ENCODE measurements at places on chromosomes 4 and X.

- DNase-seq = no peak
Observed at GRCh38 chr4:79723507-79723906, 315.5 kb upstream of the GK2 start.

GRCh38 chr4:142500966-142501365 is 345.1 kb downstream of the INPP4B start:
- DNase-seq = no peak

DNA sequence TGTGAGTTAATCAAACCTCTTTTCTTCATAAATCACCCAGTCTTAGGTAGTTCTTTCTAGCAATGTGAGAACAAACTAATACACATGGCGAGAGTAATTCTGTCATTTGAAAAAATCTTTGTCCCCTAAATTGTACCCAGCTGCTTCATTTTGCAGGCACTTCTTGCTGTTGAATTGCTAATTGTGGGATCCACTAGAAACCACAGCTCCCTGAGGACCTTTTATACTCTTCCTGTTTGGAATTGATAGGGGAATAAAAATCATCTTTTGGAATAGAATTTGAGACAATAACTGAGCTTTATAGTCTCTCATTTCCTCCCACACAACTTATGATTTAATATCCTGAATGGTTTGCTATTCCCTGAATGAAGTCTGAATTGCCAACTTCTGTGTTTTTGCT is 170.2 kb downstream of the PACRGL start:
- no peak for DNase-seq

GRCh38 chr4:140944199-140944515 is 188.0 kb upstream of the TBC1D9 start:
- DNase-seq = no peak

- no peak for DNase-seq
Observed at GRCh38 chr4:159252491-159252890, 149.6 kb downstream of the RAPGEF2 start.

DNA sequence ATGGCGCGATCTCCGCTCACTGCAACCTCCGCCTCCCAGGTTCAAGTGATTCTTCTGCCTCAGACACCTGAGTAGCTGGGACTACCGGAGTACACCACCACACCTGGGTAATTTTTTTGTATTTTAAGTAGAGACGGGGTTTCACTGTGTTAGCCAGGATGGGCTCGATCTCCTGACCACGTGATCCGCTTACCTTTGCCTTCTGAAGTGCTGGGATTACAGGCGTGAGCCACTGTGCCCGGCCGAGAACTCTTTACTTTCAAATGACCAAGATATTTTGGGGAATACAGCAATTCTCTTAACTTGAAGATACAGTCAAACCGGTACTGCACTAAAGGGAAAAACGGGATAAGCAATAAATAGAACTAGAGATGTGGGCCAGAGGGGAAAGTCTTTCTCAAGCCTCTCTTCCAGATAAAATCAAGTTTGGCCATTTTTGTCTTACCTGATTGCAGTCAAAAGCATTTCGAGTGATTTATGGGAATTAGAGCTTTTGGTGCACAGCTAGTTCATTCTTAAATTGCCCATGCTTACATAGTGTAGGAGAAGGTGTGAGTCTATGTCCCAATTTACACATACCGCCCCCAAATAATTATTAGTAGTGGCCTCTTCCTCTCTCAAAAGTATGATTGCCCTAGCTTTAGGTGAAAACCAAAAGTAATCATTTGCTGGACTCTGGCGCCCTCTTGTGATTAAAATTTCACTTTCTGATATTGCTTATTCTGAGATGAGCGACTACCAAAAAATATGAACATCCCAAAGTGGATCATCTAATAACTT is 53.2 kb upstream of the ABCG2 start:
- peak; percentile 87 for DNase-seq

DNA sequence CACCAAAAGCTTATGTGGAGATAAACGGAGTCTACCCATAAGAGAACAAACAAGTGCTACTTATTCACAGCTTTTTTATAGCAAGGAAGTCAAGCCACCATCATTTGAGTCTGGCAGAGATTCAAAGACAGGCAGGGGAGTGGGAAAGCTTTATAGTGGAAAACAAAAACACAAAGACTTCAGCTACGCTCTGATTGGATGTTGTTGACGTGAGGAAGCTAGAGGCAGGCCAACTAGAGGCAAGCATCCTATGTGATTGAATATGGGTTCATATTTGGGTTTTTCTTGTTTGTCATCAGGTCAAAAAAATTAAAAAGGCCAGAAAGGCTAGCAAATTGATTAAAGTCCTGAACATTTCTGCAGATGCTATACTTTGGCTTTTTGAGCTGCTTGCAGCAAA is 719 bp upstream of the TCEAL4 start:
- DNase-seq = peak; percentile 72

- peak; percentile 11 for DNase-seq
Observed at GRCh38 chrX:99663136-99663535, 746.9 kb downstream of the PCDH19 start.

DNA sequence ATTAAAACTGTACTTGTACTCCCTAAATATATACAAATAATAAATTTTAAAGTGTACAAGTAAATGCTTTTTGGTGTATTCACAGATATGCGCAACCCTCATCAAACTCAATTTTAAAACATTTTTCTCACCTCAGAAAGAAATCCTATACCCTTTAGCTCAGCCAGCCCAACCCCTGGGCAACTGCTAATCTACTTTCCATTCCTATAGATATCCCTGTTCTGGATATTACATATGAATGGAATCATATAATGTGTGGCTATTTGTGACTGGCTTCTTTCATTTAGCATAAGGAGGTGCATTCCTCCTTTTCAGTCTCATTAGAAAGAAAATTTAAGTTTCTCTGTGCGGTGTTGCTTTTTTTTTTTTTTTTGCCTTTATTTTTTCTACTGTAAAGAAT is 39.4 kb downstream of the INTU start:
- no peak for DNase-seq

- DNase-seq = no peak
Observed at GRCh38 chr4:35539404-35540055, 704.8 kb downstream of the ARAP2 start.

GRCh38 chrX:38462257-38462656 is 99.1 kb upstream of the TSPAN7 start:
- no peak for DNase-seq

- DNase-seq = peak; percentile 91
Observed at GRCh38 chr4:17301266-17301665, 210.6 kb downstream of the QDPR start.

GRCh38 chr4:152691761-152692160 is 12.0 kb upstream of the TMEM154 start:
- DNase-seq = no peak

- no peak for DNase-seq
Observed at GRCh38 chr4:986428-986878, 391 bp upstream of the IDUA start.

- DNase-seq = no peak
Observed at GRCh38 chr4:46730075-46730474, 179.0 kb downstream of the COX7B2 start.

GRCh38 chrX:936979-937769 is 275.3 kb downstream of the CRLF2 start:
- no peak for DNase-seq

- no peak for DNase-seq
Observed at GRCh38 chrX:24479924-24480323, 14.8 kb downstream of the PDK3 start.

- no peak for DNase-seq
Observed at GRCh38 chr4:98919996-98920395, 8.9 kb downstream of the EIF4E start.

DNA sequence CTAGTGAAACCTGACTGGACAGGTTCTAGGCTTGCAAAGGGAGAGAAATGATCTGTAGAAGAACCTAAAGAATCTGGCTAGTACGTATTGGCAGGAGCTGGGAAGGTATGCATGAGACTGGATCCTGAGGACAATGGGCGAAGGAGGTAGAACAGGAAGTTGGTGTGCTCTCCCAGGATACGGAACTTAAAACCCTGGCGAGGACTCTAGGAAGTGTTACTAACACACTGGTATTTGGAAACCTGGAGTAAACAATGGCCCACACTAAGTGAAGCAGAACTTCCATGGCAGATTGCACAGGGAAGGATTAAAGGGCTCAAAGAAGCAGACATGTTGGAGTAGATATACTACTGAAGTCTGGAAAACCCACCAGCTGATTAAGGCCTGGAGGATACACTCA is 9.1 kb downstream of the SYN1 start:
- no peak for DNase-seq

GRCh38 chr4:76091052-76091451 is 16.5 kb downstream of the ART3 start:
- no peak for DNase-seq

- DNase-seq = no peak
Observed at GRCh38 chrX:38409289-38409688, 56.9 kb downstream of the OTC start.

- DNase-seq = no peak
Observed at GRCh38 chr4:67697860-67698687, 2.9 kb downstream of the UBA6 start.

DNA sequence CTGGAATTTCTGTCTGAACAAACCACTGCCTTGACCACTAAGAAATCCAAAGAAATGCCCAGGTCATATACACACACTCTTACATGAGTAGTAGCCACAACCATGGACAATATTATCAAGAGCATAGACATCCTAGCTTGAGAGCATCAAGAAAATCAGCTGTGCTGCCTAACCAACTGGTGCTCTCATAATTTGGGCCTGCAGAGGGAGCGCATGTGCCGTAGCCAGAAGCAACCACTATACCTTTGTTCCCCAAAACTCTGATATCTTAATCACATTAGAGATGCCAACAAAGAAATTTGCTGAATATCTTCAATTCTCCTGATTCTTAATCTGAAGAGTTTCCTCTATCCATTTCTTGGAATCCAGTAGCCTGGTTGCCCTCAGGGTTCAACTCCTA is 163.6 kb downstream of the ZNF674 start:
- peak; percentile 0 for DNase-seq

DNA sequence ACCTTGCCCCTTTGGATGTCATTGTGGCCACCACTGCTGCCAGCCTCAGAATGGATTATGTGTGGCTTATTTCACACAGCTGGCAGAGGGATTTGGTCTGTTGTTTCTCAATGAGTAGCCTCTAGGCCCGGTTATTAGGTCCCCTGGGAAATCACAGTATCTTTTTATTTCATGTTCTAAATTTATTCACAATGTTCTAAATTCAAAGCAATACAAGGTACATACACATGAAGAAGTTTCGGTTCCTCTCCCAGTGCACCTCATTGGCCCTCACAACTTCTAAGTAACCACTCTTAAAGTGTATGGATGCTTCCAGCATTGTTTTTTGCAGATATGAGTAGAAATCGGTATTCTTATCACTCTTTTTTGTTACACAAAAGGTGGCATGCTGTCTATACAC is 262.7 kb downstream of the RCHY1 start:
- no peak for DNase-seq

DNA sequence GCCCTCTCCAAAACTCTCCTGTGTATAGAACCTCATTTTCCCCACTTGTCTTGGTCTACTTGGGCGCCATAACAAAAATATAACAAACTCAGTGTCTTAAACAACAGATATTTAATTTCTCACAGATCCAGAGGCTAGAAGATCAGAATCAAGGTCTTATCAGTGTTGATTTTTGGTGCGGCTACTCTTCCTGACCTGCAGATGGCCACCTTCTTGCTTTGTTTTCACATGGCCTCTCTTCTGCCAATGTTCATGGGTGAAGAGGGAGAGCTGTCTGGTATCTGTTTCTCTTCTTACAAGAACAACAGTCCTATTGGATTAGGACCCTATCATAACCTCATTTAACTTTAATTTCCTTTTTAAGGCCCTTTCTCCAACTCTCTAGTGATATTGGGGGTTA is 177.3 kb downstream of the PABPC4L start:
- DNase-seq = no peak

DNA sequence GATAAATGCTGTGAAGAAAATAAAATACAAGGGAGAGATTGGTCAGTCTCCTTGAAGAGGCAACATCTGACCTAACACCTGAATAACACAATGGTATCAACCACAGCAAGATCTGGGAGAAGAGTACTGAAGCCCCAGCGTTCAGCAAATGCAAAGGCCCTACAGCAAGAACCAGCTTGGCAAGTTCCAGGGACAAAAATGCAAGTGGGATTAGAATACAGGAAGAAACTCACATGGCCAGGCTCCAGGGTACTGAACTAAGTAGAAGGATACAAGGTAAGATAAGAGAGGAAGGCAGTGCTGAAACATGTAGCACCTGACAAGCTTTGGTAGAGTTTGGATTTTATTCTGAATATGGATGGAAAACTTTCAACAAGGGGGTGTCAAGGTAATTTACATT is 3.6 kb downstream of the SMIM14 start:
- DNase-seq = no peak

GRCh38 chr4:100146756-100147155 is 43.5 kb downstream of the DDIT4L start:
- peak; percentile 7 for DNase-seq

DNA sequence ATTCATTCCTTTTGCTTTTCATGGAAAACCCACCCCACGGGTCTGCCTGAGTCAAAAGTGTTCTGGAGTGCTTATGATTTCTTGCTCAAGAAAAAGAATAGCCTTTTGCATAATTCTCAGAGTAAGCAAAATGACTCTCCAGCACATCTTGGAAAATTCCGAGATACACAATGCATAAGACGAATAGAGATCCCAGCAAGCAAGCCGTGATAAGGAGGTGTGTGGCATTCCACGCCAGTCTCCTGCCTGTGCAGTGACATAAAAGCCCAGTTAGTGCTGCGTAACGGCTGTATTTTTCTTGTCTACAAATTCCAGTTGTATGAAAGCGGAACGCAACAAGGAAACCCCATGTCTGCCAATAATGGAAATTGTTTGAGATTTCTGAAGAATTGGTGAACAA is 237.9 kb upstream of the GATB start:
- DNase-seq = no peak

GRCh38 chr4:101818362-101818761 is 27.8 kb downstream of the BANK1 start:
- DNase-seq = no peak

DNA sequence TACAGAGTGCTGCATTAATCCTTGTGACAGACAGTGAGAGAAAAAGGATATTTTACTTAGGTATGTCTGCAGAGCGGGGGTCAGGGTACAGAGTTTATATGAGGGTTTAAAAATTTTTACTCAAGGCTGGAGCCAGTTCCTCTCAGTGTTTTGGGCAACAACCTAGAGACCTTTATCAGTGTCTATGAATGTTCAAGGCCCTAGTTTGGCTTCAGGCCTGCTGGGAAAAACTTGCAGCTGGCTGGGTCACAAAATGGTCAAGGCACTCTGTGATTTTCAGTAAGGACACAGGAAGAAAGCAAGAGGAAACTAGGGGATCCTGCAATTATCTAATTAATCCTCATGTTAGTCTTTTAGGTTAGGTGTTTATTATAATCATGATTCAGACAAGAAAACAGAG is 10.8 kb upstream of the C4orf54 start:
- DNase-seq = no peak

DNA sequence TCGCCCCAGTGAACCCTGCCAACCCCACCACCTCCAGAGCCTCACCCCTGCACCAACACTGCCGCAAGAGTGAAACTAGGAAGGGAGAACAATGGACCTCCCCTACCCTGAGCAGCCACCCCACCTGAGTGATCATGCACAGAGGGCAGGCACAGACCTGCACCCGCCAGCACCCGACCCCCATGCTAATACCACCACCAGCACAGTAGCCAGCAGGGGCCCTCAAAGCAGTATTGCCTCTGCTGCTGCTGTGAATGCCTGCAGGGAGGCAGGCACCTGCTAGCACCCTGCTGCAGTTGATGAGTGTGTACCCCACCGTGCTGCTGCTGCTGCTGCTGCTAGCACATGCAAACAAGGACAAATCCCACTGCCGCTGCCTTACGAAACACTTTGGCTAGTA is 100.1 kb downstream of the RAB28 start:
- DNase-seq = no peak
